Dorsolateral prefrontal cortex (tissue), 122 donors: ENCODE measurements at places on chromosomes 2 and 18. TPM values are rescaled to one million over a fixed set of nuclear protein-coding genes. Genes with fewer than 3 reads are reported as not detected.

DNA sequence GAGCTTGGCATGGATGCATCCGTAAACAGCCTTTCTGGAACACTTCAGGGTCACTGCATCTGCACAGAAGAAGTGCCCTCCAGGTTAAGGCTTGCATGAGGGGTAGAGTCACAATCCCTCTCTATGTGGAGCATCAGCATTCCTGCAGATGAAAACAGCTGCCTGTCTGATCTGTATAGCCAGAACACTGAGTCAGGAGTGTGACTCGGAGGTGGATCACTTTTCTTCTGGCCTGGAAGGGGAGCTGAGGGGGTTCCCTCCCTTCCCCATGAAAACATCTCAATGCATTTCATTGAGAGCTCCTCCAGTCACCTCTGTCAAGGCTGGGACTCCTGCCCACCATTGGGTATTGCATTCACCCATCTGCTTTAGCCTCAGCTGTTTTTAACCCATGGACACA, 72.5 kb upstream of the SERPINE2 start:
- DNase-seq = no peak

DNA sequence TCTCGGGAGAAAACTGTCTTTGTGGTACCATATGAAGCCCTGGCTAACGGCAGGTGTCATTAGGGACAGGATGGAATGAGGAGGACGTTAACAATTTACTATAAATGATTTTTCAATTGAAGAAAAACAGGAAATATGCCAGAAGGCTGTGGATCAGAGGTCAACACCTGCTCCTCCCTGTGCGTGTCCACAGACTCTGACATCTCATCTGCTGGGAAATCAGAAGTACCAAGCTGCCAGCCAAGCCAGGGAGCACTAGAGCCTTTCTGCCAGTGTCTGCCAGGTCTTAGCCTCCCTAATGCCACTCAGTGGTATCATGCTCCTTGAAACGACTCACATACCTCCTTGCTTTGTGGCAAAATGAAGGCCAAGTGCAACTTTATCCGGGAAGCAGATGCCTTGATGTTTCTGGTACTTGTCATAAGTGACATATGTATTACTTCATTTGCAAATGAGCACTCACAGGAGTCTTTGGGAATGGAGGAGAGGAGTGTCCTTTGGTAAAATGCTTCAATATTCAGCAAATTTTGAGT, 541.1 kb downstream of the SATB2 start:
- no peak for DNase-seq

GRCh38 chr2:383888-384287, 96.0 kb upstream of the ALKAL2 start:
- DNase-seq = no peak

- DNase-seq = no peak
Measured at GRCh38 chr18:75293591-75293990, 83.0 kb downstream of the TSHZ1 start.

- no peak for DNase-seq
Measured at GRCh38 chr2:128646691-128647090, 328.0 kb upstream of the HS6ST1 start.

DNA sequence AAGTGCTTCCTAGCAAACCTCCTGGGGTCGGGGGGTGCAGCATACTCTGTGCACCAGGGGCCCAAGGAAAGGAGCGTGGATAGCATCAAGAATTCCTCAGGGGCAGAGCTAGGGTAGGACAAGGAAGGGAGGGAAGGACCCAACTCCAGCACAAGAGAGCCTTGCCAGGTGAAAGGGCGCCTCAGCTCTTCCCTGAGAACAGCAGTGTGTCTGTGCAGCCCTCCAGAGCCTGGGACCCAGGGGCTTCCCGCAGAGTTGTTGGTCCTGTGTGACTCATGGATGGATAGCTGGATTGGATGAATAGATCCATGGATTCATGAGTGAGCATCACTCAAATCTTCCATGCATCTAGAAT, 175.4 kb downstream of the SMAD2 start:
- DNase-seq = no peak

DNA sequence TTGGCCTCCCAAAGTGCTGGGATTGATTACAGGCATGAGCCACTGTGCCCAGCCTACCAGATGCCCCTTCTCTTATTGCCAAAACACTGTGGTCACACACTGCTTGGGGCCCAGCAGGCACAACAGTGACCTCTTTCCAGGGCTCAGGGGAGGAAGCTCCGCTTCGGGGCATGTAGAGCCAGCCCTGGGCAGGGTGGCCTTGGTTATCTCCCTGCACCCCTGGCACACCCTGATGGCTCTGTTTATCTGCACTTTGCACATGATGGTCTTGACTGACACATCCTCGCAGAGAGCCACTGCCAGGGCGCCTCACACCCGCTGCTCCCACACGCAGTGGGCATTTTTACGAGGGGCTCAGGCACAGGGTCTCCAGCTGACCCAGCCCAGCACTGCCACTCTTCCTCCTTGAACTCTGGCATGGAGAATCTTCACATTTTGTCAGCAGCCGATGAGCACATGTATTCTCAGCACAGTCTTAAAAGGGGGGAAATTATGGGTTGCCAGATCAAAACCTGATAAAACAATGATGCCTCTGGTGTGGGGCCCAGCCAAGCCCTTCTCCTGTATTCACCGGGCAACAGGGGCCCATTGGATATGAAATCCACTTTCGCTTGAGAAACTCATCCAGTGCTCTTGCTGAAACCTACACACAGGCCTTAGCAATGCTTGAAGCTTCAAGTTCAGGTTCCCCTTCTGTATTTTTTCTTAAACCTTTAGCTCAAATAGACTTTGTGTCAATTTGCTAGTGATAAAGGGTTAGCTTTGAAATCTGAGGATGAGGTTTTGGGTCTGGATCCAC, 5.9 kb downstream of the GYPC start:
- no peak for DNase-seq

GRCh38 chr2:26298638-26299393, 47.1 kb upstream of the SELENOI start:
- no peak for DNase-seq

- no peak for DNase-seq
Measured at GRCh38 chr2:173059292-173059691, 16.4 kb upstream of the MAP3K20 start.

DNA sequence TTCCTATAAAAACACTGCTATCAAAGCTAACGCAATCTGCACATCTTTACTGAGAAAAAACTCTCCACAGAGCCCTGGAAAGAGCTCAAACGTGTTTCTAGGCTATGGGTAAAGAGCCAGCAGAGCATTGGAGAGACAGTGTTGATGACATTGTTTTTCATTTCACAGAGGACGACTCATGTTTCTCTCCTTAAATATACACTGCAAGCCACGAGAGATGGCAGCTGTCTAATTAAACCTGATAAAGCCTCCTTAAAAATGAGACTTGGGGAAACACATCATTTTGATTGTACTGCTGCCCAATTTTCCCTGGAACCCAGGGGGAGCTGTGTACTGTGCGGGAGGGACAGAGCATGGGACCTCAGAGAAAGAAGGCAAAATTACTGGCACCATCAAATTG, 294.3 kb upstream of the SETBP1 start:
- no peak for DNase-seq

GRCh38 chr2:235102896-235103295, 151.1 kb downstream of the SH3BP4 start:
- DNase-seq = no peak

DNA sequence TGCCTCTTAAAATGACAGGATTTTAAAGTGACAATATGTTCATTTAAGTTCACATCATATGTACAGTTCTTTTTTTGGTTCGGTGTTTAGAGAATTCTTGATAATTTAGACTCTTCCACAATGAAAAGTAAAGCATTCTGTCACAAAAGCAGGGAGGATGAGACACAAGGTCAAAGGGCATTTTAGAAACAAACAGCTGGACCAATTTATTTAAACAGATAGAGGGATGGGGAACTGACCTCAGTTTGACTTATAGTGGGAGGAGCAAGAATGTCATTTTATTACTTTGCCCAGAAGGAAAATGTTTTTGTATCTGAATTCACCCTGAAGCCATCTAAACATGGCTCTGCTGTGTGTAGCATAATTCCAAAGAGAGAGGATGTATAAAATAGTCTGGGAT, 128.5 kb downstream of the MEIS1 start:
- DNase-seq = no peak

- DNase-seq = no peak
Measured at GRCh38 chr2:152189622-152190495, 14.3 kb upstream of the STAM2 start.

DNA sequence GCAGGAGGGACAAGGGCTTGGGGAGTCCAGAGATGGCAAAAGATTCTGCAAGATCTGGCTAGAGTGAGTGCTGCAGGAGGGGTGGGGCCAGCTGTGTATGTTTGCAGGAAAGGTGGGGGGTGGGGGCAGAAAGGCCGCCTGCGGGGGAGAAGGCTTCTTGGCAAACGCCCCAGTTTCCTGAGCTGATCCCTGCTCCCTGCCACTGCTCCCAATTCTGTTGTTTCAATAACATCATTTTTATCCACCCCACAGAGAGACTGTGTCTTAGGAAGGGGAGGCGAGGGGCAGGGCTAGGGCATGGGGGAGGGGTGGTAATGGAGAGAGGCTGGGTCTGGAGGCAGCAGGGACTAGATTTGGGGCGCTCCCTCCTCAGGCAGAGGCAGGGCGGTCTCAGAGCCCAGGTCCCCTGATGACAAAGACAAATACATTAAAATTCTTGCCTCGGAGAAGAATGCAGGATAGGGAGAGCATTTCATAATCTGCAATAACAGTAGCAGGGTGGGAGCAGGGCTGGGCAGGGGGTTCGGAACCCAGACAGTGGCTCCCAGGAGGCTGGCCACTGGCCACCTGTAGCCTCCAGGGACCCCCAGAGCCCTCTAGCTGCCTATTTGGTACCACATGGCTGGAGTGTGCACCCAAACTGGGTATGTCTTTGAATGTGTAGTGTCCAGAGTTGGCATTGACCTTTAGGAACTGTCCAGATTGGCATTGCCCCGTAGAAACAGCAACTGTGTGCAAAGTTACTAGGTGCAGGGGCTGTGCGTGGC, 2.1 kb upstream of the WNT6 start:
- DNase-seq = no peak

- DNase-seq = no peak
Measured at GRCh38 chr2:123953846-123954245, 71.2 kb upstream of the CNTNAP5 start.

DNA sequence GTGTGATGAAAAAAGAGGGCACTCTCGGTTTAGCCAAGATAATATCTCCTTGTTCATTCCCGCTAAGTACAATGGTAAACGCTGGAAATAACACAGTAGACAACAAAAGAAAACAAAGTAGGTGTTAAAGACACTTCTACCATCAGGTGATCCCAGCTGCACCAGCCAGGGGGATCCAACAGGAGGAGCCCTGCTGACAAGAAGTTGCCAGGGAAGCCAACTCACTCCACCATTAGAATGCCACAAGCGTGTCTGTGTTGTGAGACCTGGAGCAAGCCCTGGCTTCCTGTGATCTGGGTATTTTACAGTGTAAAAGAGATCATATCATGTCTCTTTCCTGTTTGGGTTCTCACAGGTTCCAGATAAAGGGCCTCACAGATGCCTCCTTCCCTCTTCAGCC, 117.0 kb downstream of the GRB14 start:
- no peak for DNase-seq

GRCh38 chr2:36356990-36357846, 1.6 kb downstream of the CRIM1 start:
- peak; percentile 78 for DNase-seq

- no peak for DNase-seq
Measured at GRCh38 chr2:225091336-225091735, 49.1 kb upstream of the DOCK10 start.

DNA sequence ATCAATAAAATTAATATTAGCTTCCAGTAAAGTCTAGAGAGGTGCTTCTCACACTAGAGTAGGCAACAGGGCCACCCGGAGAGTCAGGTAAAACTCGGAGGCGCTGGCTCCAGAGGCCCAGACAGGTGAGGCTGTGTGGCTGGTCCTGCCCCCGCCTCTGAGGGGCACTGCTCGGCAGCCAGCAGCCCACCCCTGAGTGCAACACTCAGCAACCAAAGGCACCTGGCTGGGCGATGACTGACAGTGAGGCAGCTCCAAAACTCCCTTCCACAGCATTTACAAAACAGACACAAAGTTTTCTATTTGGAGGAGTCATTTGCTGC, 138.8 kb upstream of the ID2 start:
- no peak for DNase-seq

DNA sequence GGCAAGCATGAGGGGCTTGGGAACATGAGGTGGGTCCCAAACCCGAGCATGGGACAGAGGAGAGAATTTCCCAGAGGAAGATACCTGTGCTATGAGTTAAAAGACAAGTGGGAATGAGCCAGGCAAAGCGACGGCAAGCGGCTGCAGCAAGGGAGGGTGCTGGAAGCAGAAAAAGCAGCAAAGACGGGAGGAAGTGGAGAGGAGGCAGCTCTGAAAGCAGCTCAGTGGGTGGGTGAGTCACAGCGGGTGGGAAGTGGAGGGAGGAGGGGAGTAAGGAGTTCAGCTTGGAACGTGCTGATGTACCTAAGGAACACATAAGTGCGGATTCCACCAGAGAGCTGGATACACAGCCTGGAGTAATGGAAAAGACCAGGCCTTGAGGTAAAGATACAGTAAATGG, 41.4 kb downstream of the THUMPD2 start:
- peak; percentile 26 for DNase-seq

DNA sequence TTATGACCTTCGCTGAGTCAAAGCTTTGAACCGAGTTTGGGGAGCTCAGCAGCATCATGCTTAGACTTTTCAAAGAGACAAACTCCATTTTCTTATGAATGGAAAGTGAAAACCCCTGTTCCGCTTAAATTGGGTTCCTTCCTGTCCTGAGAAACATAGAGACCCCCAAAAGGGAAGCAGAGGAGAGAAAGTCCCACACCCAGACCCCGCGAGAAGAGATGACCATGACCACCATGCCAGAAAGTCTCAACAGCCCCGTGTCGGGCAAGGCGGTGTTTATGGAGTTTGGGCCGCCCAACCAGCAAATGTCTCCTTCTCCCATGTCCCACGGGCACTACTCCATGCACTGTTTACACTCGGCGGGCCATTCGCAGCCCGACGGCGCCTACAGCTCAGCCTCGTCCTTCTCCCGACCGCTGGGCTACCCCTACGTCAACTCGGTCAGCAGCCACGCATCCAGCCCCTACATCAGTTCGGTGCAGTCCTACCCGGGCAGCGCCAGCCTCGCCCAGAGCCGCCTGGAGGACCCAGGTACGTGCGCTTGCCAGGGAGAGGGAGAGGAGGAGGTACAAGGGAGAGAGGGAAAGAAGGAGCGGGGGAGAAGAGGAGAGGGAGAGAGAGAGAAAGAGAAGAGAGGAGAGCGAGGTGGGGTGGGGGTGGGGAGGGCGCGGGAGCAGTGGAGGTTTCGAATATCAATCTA, at the start of gene DLX1:
Gene DLX1, plus strand, starts transcription at position 48 of the 700 bp plus-strand sequence. Its CDS starts 171 bp downstream, at position 219.
- DNase-seq = no peak

GRCh38 chr2:64114912-64115277, 29.3 kb downstream of the PELI1 start:
- DNase-seq = no peak

- DNase-seq = no peak
Measured at GRCh38 chr2:19823507-19823906, 78.3 kb downstream of the TTC32 start.

GRCh38 chr18:60794802-60795201, 422.2 kb upstream of the MC4R start:
- DNase-seq = no peak

GRCh38 chr2:157777427-157777826, 98.7 kb downstream of the ACVR1 start:
- DNase-seq = peak; percentile 56

B3GNT7 gene
- 4.9 TPM for total RNA-seq

IL37 gene
- total RNA-seq = not detected

PLGLB1 gene
- total RNA-seq = 13.5 TPM

SCYGR7 gene
- total RNA-seq = not detected

CROCC2 gene
- not detected for total RNA-seq

AQP12B gene
- not detected for total RNA-seq

CAVIN2 gene
- total RNA-seq = 15.0 TPM

RAB6C gene
- 2.9 TPM for total RNA-seq

VAMP5 gene
- 22.4 TPM for total RNA-seq

RMND5A gene
- 58.7 TPM for total RNA-seq

RTTN gene
- total RNA-seq = 25.0 TPM

CD28 gene
- 0.10 TPM for total RNA-seq

CWC22 gene
- 21.8 TPM for total RNA-seq

CLEC4F gene
- not detected for total RNA-seq
